ENCODE measurements at places on chromosomes 2 and 18.

DNA sequence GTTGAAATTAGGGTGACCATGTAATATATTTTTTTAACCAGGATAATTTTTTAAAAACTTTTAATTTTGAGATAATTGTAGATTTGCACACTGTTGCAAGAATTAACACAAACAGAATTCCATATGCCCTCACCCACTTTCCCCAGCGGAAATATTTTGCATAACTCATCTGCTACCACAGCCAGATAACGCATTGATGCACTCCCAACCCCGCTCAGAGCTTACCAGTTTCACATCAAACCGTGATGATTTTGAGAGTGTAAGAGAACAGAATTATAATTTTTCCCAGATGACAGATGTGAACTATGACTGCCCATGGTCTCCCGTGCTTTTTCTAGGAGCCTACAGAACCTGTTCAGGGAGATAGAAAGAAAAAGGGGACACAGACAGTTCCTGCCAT, 35.2 kb upstream of the LDLRAD4 start:
- DNase-seq = no peak

DNA sequence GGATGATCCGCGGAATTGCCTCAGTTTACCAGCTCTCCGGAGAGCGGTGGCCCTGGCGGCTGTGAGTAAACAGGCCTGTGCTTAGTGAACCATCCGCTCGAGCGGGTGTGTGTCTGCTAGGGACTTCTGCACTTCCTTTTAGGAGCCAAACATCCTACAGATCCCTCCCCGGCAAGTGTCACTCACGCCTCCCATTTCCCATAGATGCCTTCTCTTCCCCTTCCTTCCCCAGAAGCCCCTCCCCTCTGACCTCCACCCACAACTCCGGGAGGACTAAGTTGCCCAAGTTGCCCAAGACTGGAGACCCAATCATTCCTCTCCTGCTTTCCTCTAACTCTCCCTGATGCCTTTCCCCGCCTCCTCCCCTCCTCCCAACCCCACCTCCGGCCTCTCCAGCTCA, 2.9 kb downstream of the C1QL2 start:
- no peak for DNase-seq

- no peak for DNase-seq
Measured at GRCh38 chr2:226440127-226440918, 359.3 kb downstream of the IRS1 start.

DNA sequence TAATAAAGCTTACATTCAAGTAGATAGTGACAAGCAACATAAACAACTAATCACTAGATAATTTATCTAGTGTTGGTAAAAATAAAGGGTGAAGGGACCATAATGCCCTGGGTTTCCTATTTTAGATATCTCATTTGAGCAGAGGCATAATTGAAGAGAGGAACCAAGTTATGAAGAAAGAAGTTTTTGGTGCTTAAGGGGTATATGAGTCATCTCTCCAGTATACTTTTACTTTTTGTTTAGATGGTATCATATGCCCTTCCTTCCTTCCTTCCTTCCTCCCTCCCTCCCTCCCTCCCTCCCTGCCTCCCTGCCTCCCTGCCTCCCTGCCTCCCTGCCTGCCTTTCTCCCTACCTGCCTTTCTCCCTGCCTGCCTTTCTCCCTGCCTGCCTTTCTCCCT, 1053.5 kb upstream of the CELF4 start:
- DNase-seq = no peak

- no peak for DNase-seq
Measured at GRCh38 chr18:12429556-12429955, 21.8 kb downstream of the PRELID3A start.

GRCh38 chr2:206657087-206657486, 14.8 kb downstream of the FAM237A start:
- no peak for DNase-seq

- DNase-seq = no peak
Measured at GRCh38 chr18:9911226-9911625, 2.6 kb upstream of the VAPA start.

- no peak for DNase-seq
Measured at GRCh38 chr2:100208141-100208770, 65.9 kb upstream of the AFF3 start.
